ENCODE measurements at places on chromosomes 12 and 14.

DNA sequence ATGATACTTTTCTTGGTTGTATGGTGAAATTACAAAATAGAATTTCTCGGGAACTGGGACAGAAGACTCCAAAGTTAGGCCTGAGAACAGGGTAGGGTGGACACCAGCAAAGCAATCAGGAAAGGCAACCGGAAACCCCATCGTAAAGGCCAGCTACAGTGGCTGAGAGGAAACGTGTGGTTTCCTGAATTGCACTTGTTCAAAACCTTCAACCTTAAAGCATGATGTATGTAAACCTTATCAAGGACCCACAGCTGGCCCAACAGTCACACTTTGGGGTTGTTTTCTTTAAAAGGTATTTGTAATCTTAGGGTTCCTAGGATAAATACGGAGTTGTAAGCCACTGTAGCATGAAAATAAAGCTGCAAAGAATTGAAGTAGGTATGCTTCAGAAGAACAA lies 2.2 kb upstream of the PTGDR start:
- no peak for DNase-seq

DNA sequence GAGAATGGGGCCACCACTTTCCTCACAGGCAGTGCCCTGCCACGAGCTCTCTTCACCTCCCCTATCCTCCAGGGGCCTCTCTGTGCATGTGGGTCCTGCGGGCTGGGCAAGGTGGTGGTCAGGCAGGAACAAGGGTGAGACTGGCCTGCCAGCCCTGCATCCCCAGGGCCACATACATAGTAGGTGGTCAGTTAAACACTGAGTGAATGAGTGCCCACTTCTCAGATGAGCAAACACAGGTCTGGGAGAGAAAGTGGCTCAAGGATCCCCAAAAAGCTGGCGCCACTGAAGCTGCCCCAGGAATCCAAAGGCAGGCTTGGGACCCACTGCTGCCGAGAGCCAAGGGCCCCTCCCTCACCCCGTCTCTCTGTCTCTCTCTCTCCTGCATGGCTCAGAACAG lies 51.1 kb downstream of the CCNK start:
- DNase-seq = no peak

DNA sequence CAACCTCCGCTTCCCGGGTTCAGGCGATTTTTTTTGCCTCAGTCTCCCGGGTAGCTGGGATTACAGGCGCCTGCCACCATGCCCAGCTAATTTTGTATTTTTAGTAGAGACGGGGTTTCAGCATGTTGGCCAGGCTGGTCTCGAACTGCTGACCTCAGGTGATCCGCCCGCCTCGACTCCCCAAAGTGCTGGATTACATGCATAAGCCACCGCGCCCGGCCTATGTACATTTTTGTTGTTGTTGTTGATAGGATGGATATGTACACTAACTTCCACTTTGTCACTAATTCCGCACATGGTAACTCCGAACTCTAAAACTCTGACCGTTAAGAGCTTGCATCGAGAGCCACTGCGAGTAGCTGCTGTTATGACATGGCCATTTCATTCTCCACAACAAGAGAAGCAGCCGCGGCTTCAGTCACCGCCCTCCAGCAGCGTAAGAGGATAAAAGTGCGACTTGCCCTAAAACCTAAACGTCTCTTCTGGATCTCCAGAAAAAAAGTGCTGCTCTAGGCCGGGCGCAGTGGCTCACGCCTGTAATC lies 742 bp upstream of the MARS1 start:
- DNase-seq = no peak

GRCh38 chr12:16323010-16323409 lies 24.4 kb upstream of the MGST1 start:
- DNase-seq = no peak

GRCh38 chr14:62144863-62145262 lies 382.6 kb downstream of the SNAPC1 start:
- DNase-seq = no peak

GRCh38 chr12:45327823-45328383 lies 112.0 kb downstream of the ANO6 start:
- DNase-seq = no peak

DNA sequence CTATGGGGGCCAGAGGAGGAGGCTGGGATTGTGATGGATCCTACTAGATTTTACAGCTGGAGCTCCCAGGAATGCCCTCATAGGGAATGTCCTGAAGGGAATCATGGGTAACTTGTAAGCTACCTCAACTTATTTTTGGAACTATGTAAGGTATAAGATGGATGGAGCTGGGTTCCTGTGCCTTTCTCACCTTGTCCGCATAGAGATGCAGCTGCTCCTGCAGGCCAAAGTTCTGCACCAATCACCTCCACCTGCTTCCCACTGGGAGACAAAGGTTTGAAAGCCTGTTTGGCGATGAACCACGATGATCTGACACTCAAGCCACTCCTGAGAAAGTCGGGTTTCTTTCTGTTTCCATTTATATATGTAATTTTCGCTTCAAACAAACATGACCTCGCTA lies 648 bp upstream of the AKAP5 start:
- no peak for DNase-seq

DNA sequence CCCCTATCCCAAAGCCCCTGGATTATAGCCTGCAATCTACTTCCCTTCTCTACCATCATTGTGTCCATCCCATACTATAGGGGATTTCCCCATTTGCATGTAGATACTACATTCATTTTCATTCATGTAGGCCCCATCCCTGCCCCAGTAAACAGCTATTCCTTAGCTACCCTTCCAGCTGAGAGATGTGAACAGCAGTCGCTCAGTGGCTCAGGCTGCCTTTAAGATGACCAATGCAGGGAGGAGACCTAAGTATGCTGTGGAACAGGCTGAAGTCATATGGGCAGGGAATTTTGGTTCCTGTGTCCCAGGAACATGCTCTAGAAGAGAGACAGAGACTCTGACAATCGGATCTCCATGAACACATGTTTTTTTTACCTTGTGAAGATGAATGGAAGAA lies 481.2 kb upstream of the SYT1 start:
- DNase-seq = no peak

- DNase-seq = peak; percentile 78
These were observed 9.8 kb downstream of the CTDSP2 start for GRCh38 chr12:57836442-57837375.

DNA sequence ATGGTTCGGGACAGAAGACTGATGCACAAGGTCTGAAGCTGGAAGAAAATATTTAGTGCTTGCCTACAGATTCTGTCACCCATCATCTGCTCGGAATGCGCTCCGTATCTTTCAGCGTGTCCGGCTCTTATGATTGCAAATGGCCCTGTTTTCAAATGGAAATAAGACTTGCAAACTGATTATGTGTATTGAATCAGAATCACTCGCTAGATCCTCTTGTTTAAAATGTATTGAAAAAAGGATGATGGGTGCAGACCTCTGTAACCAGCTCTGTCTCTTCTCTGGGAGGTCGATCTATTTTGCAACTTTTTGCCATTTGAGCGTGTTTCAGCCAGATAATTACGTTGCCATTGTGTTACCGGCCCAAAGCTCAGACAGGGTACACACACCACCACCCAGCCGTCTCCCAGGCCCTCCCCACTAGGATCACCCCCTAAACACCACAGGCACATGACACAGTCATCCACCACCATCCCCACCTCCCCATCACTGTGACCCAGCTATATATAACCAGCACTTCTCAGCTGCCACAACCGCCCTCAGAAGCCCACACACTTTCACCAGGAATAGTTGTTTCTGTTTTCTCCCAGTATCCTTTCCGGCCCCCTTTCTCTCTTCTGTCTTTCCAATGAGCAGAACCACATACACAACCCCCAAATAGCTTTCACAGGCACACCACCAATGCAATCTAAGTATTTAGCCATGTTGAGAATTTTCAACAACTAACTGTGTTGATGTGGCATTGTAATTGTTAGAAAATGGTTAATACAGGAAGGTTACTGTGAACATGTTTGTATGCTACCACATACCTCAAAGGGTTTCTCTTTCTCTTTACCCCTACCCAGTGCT lies 10.7 kb downstream of the NKX2-1 start:
- DNase-seq = no peak

DNA sequence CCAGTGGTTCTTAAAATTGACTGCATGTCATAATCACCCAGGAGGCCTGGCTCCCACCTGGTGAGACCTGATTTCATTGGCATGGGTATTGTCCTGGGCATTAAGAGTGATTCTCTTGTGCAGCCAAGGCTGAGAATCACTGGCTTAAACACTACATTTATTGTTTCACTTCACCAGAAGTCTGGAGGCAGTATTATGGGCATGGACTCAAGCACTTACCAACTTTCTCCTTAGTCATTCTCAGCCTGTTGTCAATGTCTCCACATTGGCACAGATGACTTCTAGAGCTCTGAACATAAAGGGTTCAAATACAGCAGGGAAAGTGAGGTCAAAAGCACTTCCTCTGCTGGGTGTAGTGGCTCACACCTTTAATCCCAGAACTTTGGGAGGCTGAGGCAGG lies 25.6 kb upstream of the GCH1 start:
- no peak for DNase-seq

DNA sequence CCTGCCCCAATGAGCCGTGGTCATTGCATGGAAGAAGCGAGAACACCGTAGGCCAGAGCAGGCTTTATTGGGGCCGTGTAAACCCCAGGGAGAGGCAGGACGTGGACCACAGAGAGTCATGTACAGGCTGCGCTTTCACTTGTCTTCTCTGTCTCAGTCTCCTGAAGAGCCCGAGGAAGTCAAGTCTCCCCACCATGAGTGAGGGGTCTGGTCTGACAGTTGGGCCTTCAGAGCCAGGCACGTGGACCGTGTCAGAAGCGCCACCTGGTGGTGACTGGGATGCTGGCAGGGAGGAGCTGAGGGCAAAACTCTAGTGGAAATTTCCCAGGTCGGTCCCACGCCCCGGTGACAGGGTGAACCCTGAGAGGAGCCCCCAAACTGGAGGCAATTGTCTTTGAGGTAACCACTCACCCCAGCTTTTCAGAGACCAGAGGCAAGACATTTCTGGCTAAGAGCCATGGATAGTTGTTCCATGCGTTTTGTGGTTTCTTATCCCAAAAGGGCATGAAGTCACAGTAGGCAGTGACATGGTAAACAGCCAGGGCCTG lies 17.4 kb downstream of the RPS6KL1 start:
- peak; percentile 68 for DNase-seq

- DNase-seq = no peak
These were observed 645.4 kb upstream of the ATXN7L3B start for GRCh38 chr12:73892201-73892600.

- DNase-seq = no peak
These were observed 9.4 kb downstream of the MYBPC1 start for GRCh38 chr12:101604132-101604531.

DNA sequence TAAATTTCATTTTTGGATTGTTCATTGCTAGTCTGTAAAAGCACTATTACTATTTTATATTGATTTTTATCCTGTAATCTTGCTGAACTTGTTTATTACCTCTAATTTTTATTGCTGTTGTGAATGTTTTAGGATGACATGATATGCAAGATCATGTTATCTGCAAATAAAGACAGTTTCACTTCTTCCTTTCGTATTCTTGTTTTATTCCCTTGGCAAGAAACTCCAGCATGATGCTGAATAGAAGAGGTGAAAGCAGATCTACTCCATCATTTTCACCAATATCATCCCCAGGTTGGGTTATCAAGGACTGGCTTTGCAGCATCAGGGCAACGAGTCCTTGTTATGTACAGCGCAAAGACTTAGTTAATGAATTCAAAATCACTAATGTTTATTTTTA lies 2.7 kb upstream of the CLECL1 start:
- no peak for DNase-seq

DNA sequence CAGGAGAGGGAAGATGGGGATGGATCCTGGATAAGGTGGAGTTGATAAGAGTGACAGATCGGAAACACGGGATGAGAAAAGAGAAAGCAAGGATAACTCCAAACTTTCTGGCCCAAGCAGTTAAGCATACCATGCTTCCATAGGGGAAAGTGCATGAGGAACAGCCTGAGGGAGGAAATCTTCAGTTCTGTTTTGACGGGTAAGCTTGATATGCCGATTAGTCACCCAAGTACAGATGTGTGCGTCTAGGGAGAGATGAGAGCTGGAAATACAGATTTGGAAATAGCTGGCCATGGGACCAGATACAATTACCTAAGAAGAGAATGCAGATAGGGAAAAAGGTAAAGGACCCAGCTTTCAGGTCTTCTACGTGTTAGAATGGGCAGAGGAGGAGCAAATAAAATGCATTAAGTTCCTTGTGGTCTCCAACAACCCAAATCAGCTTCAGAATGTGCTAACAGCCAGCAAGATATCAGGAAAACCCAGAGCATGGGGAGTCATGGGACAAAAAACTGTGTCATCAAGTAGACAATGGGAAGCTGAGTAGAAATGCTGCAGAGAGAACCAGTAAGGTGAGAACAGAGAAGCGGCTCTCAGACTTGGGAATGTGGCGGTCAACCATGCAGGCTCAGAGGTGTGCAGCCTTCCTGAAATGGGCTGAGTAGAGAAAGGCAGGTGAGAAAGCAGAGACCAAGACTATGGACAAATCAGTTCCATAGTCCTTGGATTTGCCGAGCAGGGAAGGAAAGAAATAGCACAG lies 56.3 kb downstream of the PPP1R36 start:
- DNase-seq = no peak

DNA sequence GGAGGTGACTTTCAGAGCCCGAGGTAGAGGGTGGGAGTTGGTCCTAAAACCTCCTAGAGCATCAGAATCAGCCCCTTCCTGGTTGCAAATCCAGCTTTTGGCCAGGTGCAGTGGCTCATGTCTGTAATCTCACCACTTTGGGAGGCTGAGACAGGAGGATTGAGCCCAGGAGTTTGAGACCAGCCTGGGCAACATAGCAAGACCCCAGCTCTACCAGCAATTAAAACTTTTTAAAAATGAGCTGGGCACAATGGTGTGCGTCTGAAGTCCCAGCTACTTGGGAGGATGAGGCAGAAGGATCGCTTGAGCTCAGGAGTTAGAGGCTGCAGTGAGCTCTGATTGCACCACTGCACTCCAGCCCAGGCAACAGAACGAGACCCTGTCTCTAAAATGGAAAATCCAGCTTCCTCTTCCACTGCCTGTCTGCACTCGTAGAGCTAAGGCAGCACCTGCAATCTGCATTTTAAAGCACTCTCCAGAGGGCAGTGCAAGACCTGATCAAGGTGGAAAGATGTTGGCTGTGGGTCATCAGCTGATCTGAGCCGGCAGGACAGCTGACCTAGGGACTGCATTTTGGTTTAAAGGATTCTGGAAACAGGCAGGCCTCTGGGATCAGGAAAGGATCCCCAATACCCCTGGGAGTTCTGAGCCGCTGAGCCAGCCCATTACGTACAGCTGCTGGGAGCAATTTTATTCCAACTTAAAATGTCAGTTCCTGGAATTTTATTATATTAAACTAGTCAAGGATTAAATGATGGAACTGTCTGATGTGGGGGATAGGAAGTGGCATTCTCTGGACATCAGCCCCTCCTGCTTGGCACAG lies 1.8 kb upstream of the TESC start:
- DNase-seq = no peak

DNA sequence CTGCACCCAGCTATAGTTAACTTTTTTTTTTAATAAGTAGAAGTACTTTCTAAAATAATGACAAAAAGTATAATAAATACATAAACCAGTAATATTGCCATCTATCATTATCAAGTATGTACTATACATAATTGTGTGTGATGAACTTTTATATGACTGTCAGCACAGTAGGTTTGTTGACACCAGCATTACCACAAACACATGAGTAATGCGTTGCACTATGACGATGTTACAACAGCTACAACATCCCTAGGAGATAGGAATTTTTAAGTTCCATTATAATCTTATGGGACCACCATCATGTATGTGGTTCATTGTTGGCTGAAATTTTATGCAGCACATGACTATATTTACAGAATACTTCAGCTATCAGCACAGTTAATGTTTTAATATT lies 62.9 kb upstream of the VSX2 start:
- DNase-seq = no peak

GRCh38 chr14:56213306-56213705 lies 95.1 kb downstream of the PELI2 start:
- DNase-seq = no peak

- DNase-seq = no peak
These were observed 257.0 kb downstream of the IPO8 start for GRCh38 chr12:30438601-30439041.
